ENCODE measurements at places on chromosomes 4 and X.

DNA sequence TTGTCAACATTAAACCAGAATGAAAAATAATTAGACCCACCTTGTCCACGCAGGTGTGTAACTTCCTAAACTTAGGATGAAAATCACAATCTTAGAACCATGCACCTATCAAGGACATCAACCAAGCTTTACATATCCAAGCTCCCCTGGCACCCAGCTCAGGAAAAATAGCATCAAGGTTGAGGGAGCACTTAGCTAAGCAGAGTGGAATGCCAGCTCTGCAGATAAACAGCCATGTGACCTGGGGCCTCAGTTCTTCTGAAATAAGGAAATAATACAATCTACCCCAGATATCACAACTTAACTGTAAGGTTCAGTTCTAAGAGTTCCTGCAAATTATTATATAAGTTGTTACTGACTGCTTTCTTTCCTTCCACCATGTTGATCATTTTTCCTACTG lies 64.7 kb downstream of the DHX15 start:
- DNase-seq = no peak

- no peak for DNase-seq
Observed at GRCh38 chrX:2751291-2751690, 549 bp upstream of the XG start.

DNA sequence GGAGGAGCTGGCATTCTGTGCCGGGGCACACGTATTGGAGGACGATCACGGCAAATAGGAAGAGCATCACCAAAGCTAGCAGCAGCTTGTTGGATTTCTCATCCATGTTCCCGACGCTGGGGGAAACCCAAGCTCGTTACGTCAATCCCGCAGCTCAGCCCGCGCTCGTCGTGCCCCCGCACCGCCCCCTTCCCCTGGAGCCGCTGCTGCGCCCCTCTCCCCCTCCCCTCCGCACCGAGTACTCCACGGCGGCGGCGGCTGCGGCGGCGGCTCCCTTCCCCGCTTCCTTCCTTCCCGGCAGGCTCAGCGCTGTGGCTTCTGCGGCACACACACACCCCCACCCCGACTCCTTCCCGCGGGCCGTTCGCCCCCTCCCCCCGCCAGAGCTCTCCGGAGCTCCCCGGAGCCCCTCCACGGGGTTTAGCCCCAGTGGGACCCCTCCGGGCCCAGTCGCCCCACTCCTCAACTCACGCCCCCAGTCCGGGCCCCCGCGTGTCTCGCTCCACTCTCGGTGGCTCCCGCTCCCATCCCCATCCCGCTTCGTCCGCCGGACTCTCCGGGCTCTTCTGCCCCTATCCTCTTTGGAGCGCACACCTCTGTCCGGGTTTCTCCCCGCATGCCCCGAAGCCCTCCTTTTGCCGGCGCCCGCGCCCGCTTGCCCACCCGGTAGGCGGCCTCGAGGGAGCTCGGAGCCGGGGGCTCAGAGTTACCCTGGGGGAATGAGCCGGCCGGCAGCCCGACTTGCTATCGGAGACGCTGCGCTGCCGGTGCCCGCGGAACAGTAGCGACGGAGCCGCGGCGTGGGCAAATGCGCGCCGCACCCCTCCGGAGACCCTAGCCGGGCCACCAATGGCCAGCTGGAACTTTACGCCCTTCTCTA lies 978 bp downstream of the HS6ST2 start:
- no peak for DNase-seq

DNA sequence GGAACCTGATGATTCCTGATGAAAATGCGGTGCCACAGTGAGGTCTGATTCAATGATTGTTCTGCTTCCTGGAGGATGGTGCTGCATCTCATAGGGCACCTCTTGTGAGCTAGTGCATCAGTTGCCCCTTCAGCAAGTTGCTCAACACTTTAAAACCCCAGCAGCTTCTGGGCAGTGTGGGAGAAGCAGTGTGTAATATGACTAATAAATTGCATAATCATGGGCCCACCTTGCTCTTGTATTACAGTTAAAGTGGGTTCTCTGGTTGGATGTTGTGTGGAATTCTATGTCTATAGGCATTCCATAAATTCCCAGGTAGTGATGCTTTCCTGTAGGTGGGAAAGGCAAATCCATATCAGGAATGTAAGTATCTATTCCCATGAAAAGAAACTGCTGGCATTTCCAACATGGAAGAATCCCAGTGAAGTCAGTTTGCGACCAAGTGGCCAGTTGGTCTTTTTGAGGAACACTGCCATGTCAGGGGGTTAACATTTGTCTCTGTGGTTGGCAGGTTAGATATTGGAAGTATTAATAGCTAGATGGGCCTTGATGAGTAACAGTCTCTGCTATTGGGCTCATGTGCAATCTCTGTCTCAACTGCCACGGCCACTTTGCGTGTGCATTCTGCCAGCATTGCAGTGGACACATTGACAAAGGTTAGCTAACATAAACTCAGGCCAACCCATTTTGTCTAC lies 121.1 kb upstream of the OTUD4 start:
- no peak for DNase-seq

DNA sequence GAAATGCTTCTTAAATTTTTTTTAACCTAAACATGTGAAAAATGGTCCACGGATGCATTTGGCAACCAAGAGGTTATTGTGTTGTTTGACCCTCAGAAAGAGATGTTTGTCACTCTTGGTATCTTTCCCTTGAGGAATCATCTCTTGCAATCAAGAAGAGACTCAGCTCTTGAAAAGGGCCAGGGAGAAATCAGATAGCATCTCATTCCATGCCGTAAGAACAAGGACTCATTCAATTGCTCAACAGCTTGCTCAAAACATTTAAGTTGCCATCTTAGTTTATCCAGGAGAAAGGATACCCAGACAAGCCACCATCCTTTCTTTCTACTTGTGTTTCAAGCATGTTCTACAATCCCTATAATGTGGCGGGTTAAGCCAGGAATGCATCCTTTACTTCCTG lies 209.5 kb upstream of the LNX1 start:
- DNase-seq = no peak

Data from activated CD8-positive, alpha-beta memory T cell treated with anti-CD3 and anti-CD28 coated beads for 1 hour (primary cell).